ENCODE measurements at places on chromosomes 7 and 10.

- no peak for DNase-seq
Observed at GRCh38 chr7:149635561-149636329, 137.6 kb downstream of the ZNF467 start.

DNA sequence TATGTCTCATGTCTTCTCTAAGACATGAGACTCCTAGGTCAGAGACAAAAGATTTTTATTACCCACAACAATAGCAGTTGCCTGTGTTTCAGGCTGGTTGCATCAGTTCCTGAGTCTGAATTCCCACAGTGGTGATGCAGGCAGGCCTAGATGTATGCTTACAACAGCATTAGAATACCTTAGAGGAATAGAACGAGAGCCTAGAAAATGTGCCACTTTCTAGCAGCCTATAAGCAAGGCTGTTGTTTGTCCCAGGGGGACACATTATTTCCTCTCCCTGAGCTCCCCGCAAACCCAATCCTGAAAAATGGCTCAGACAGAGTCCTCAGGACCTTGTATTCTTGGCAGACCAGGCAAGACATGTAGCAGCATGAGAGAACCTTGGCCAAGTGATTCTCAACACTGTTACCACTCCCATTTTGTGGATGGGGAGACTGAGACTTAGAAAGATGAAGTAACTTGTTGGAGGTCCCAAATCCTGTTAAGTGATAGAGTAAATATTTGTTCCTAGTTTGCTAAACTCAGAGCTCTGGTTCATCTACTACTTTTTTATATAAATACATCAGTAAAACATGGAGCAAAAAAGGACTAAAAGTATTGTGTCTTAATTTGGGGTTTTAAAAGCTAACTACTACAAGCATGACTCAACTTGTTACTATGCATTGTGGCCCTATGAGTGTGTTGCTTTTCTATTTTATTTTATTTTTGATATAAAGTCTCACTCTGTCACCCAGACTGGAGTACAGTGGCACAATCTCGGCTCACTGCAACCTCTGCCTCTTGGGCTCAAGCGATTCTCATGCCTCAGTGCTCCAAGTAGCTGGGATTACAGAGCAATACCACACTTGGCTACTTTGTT, 14.2 kb downstream of the VTI1A start:
- no peak for DNase-seq

- DNase-seq: no peak
Observed at GRCh38 chr10:61784354-61785133, 117.0 kb upstream of the ARID5B start.

DNA sequence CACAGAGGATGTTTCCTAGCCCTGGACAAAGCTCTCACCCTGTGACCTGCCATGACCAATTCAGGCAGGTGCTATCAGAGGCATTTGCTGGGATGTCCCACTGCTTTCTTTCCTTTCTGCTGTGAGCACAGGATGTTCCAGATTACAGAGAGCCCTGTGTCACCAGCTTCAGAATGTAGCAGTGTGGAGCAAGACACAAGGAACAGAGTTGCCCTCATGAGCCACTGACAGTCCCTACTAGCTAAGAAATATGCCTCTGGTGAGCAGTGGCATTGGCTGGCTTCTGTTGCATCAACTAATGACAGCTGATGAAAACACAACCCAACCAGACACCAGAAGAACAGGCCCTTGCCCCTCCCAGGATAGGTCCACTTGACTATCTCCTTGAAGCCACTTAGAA, 337.2 kb downstream of the TNS3 start:
- no peak for DNase-seq

- DNase-seq: no peak
Observed at GRCh38 chr10:3635697-3636096, 149.3 kb downstream of the KLF6 start.

DNA sequence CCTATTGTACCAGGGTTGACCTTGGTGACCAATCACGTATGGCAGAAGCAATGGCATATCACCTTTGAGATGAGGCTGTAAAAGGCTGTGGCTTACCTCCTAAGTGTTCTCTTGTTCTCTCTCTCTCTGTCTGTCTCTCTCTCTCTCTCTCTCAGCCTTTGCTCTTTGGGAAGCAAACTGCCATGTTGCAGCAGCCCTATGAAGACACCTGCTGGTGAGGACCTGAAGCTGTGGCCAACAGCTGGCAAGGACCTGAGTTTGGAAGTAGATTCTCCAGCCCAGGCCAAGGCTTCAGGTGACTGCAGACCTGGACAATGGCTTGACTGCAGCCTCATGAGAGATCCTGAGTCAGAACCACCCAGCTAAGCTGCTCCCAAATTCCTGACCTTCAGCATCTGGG, 161.4 kb downstream of the GPAM start:
- DNase-seq: no peak

DNA sequence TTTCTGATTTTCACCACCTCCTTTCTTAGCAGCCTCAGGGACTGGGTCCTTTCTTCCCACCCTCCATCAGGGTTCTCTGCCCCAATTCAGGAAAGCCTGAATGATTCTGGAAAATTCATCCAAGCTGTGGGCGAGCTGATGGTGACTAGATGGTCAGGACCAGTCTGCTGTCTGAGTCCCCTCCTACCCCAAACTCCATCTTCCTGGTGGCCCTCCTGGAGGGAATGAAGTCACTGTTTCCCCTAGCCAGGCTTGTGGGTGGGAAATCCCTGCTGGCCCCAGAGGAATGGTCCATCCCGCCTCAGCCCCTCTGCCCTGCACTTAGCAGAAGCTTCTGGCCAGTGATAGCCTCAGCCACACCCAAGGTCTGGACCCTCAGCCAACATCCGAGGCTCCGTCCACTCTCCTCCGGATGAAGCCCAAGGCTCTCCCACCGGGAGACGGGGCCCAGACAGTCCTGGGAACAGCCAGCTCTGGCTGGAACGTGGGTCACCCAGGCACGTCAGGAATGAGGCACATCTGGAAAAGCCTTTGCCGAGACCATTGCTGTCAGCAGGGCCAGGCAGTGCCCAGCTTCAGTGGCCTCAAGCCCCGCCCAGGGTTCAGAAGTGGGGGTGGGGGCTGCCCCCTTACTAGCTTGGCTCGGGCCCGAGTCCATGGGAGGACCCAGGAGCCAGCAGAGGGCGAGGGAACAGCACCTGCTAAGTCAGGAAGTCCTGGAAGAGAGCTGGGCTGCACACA, 4.0 kb upstream of the AQP1 start:
- DNase-seq: no peak

DNA sequence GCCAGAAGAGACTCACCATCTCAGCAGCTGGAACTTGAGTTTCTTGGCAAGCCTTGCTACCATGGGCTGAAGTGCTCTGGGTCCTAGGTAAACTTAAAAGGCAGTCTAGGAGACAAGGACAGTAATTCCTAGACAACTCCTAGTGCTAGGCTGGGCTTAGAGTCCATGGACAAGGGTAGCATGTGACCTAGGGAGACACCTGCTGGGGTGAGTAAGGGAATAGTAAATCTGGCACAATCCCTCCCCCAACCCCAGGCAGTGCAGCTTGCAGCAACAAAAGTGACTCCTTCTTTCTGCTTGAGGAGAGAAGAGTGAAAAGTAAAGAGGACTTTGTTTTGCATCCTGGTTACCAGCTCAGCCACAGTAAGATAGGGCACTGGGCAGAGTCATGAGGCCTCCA, 316.5 kb upstream of the IMMP2L start:
- DNase-seq: no peak

DNA sequence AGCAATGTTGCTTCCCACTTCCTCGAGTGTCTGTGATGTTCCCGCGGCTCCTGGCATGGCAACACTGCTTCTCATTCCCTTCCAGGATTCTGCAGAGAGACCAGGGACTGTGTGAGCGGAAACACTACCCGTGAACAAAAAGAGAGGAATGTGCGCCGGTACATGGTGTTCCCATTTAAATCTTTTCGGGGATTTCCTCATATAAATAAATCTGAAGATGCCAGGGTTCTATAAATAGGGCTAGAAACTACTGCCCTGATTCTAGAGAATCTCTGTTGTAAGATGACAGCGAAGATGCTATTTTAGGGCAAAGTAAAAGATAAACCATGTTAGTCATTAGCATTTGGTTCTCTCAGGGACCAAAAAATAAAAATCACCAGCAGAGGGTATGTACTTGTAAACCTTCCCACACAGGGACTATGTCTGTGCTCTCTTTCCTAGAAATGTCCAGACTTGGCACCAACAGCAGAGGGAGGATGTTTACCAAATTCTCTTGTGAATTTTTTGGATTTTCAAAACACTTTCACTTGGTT, 92.2 kb upstream of the DDC start:
- DNase-seq: no peak

DNA sequence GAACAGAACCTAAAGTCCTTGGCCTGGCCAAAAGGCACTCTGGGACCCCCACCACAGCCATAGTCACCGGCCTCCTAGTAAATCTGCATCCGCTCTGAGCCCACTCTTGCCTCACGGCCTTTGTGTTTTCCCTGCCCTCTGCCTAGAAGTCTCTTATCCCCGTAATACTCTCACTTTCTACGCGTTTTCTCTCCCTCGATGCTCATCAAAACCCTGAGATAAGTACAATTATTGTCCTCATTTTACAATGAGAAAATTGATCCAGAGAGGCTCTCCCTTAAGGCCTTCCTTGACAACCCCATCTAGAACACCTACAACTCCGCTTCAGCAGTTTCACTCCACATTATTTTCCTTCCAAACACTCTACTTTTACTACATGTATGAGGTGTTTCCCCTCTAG, 1.5 kb upstream of the SFXN4 start:
- no peak for DNase-seq

DNA sequence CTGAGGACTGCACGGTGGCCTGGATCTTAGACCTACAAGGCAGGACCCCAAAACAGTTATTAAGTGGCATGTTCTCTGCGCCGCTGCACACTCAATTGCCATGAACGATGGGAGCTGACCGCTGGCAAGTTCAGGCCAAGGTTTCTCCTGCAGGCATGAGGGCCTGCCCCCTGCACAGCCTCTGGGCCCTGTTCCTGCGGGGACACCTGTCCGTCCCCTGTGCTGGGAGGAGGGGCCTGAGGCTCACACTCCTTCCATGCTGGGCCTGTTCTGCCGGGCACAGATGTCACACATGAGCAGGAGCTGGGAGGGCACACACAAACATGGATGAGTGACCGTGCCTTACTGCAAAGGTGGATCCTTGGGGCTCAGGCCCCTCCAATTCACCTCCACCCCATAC, 90.0 kb downstream of the PTPRN2 start:
- no peak for DNase-seq

DNA sequence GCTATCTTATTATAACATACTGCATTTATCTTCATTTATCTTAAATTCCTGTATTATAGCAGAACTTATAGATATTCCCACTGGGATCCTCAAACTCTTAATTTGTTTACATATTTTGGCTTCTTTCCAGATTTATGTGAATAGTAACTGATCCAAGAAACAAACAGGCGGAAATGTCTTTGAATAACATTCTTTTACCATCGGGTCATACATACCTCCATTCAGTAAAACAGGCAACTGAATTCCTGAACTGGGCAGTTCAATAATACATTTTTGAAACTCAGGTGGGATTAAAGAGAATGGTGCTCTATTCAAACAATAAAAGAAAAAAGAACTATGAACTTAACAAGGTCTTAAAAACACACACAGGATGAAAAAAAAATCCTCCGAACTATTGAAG, 337.4 kb downstream of the CRPPA start:
- no peak for DNase-seq

GRCh38 chr10:61391281-61391680, 61.9 kb downstream of the TMEM26 start:
- DNase-seq: no peak

DNA sequence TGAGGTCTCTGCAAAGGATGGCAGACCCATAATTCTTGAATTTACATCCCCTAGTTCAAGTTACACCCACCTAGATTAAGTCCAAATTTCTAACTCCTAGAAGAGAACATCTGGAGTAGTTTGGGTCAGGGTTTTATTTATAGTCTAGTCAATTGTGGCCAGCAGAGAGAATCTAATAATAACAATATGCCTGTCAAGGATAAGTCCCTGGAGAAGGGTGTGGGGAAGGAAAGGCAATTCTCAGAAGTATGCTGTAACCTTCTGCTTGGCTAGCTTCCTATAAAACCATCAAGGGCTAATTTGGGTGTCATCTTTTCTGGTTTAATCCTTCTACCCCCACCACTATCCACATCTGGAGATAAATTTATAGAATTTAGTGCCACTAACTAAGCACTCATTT, 52.8 kb upstream of the SEMA3E start:
- DNase-seq: no peak

GRCh38 chr7:87574630-87575029, 26.1 kb downstream of the ABCB1 start:
- no peak for DNase-seq

DNA sequence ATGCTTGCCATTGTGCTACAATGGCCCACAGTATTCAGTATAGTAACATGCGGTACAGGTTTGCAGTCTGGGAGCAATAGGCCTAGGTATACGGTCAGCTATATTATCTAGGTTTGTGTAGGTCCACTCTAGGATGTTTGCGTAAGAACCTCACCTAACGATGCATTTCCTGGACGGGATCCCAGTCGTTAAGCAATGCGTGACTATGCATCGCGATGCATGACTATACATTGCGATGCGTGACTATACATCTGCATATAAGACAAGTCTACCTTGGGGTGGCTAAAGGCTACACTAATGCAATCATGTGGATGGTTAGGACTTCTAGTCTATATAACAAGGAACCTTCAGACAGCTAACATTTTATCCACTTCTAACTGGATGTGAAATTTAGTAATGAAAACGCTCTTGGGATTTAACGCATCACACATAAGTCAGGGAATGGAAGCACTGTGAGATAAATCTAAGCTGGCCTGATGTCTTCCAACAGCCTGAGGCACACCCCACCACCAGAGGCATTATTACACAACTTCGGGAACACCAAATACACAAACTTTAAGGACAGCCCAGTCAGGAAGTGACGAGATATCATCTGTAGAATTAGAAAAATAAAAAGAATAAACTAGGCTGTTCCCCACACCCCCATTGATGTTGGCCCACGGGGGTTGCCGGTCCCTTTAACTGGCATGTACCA, 9.2 kb downstream of the GNA12 start:
- no peak for DNase-seq

DNA sequence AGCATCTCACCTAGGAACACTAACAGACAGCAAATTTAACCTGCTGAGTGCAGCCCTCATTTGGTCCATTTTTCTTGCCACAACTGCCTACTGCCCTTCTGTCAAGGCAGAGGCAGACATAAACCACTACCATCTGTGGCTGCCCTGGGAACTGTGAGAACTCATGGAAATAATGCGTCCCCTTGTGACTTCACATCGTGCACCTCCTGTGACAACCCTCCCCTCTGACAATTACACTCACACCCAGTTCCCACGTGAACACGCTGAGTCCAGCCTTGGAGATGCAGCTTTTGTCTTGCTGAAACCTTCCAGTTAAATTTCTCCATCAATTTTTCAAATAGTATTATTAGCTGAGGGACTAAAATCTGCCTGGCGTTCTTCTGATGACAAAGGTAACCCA, 193.1 kb upstream of the KLF14 start:
- no peak for DNase-seq

DNA sequence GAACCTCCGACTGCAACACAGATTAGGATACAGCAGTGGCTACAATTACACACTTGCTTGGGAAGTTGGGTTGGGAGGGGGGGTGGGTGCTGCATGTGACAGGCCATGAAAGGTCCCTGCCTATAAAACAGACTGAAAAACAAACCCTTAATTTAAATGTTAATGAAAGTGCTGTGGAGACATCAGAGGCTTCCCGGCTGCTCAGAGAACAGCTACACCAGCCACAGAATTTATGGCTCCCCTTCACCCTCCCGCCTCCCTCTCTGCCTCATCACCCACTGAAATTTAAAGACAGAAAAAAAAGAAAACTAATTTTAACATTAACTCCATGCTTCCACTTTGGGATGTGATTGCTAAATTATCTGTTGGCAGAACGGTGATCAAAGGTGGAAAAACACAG, 34.7 kb downstream of the FBXW4 start:
- no peak for DNase-seq
